ENCODE measurements at places on chromosomes 13 and 19.

- no peak for DNase-seq
These were observed 525.1 kb upstream of the NBEA start for GRCh38 chr13:34416971-34417380.

DNA sequence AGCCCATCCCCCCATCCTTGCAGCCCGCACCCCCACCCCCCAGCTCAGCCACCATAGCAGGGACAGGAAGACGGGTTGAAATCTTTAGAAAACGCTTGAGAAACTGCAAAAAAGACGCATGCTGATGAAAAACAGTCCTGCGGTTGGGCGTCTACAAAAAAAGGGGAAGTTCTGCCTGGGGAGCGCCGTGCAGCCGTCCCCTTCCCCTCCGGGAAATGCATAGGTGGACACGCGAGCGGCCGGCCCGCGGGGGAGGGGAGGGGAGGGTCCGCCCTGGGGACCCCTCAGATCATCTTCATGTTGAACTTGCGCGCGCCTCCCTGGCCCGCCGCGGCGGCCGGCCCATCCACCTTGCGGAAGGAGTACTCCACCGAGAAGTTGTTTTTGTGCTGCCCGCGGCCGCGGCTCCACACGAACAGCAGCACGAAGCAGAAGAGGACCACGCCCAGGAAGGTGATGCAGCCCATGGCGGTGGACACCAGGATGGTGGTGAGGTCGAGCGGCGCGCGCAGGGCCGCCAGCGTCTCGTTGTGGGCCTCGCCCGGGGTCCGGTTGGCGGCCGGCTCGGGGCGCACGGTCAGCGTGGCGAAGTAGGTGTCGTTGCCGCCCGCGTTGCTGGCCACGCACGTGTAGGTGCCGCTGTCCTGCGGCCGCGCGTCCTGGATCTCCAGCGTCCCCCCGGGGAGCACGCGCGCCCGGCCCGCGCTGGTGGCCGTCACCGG is 7.9 kb upstream of the PEAK3 start:
- DNase-seq = peak; percentile 75

- no peak for DNase-seq
These were observed 35.3 kb downstream of the CEBPA start for GRCh38 chr19:33266974-33267484.

GRCh38 chr13:96779691-96780090 is 214.6 kb downstream of the OXGR1 start:
- DNase-seq = no peak

DNA sequence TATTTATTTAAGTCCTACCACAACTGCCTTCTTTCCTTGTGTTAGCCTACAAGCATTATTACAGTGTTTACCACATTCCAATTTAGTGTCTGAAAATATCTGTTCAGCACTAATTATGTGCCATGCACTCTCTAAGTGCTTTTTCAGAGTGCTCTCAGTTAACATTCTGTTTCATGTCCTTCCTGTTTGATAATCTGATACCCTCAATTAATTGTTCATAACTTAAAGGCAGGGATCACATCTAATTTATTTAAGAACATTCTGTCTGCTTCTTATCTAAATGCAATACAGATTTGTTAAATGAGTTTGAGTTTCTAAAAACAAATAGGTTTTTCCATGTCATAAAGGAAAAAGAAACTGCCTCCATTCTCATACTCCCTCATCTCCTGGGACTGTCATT is 649.6 kb upstream of the ATXN8OS start:
- no peak for DNase-seq

DNA sequence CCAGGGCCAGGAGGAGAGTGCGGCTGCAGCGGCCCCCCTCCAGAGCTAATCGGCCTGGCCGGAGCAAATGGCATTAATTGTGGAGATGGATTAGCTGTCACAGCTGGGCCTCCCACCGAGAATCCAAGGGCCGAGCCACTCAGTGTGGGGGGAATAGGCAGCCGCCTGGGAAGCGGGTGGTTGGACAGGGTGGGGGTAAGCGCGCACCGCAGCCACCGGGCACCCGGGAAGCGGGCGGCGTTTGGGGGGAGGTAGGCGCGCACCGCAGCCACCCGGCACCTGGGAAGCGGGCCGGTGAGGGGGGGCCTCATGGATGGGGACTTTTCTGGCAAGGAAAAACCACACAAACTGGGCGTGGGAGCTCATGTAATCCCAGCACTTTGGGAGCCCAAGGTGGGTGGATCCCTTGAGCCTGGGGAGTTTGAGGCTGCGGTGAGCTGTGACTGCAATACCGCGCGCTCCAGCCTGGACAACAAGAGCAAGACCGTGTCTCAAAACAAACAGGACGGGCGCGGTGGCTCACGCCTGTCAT is 9.7 kb downstream of the R3HDM4 start:
- no peak for DNase-seq

GRCh38 chr13:49524740-49525501 is 29.2 kb downstream of the PHF11 start:
- no peak for DNase-seq

GRCh38 chr13:51996641-51997040 is 14.6 kb downstream of the ATP7B start:
- DNase-seq = no peak

GRCh38 chr19:23762884-23763711 is 4.4 kb upstream of the ZNF681 start:
- peak; percentile 89 for DNase-seq

- no peak for DNase-seq
These were observed 10.9 kb upstream of the TLE5 start for GRCh38 chr19:3073159-3073563.

GRCh38 chr19:31255174-31255799 is 93.9 kb downstream of the TSHZ3 start:
- no peak for DNase-seq

- DNase-seq = peak; percentile 96
These were observed 6.8 kb upstream of the ARRDC2 start for GRCh38 chr19:18000915-18001776.

GRCh38 chr19:54077334-54077733 is 3.8 kb downstream of the TARM1 start:
- DNase-seq = no peak

GRCh38 chr13:112350300-112350699 is 25.9 kb upstream of the SPACA7 start:
- DNase-seq = no peak

DNA sequence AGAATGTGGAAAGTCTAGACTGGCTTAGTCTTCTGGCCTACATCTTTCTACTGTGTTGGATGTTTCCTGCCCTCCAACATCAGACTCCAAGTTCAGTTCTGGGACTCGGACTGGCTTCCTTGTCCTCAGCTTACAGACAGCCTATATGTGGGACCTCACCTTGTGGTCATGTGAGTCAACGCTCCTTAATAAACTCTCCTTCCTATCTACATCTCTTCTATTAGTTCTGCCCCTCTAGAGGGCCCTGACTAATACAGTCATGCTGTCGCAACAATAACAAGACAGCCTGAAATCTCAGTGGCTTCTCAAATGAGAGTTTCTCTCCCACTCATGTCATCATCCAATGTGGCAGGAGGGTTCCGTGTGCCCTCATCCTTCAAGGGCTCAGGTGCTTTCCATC is 347.8 kb downstream of the MZT1 start:
- no peak for DNase-seq

DNA sequence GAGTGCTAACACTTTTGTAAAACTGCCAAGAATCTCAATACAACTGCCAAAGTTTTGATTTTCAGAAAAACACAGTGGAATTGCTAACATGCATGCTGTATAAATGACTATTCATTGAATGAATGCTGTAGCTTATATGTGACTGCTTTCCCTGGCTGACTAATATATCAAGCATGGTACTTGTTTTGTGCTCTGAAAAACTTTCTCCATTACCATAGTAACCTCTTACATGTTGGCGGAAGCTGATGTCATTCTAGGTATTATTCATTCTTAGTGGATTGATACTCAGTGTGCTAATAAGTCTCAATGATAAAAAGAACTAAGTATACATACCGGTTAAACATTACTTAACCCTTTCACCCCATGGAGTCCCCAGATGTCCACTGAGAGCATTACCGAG is 166.1 kb upstream of the MYO16 start:
- no peak for DNase-seq

GRCh38 chr13:90187478-90188350 is 1159.8 kb upstream of the MIR17HG start:
- DNase-seq = no peak

DNA sequence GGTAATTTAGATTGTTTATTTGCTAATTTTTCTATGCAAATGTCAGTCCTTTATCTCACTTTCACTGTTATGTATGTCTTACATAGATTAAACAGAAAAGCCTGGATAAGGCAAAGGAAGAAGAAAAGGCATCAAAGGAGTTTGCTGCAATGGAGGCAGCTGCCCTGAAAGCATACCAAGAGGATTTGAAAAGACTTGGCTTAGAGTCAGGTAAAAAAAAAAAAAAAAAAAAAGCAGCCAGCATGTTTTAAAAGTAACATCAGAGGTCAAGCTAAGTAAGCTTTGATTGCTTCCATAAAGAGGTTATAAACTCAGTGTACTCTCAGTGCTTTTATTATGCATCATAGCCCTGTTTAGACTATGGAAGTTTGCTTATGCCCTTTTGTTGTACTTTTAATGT is 3.8 kb downstream of the WBP4 start:
- DNase-seq = no peak

- DNase-seq = peak; percentile 69
These were observed 115.4 kb downstream of the ABCC4 start for GRCh38 chr13:95185851-95186250.

DNA sequence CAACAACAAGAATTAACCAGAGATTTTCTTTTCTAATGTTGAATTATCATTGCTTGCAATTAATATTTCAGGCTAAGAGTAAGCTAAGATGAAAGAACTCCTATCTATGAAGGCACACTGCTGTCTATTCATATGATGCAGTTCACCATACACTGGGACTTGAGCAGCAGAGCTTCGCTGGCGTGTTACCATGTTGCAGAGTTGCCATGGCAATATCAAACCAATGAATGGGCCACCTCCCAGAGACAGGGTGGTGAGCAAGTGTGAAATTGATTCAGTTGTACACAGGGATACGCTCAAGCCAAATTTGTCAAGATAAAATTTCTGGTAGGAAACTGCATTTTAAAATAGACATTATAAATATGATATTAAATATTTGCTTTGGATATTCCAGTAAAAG is 69.3 kb upstream of the MYO16 start:
- no peak for DNase-seq

- no peak for DNase-seq
These were observed 45.4 kb downstream of the CCDC70 start for GRCh38 chr13:51907040-51907732.

DNA sequence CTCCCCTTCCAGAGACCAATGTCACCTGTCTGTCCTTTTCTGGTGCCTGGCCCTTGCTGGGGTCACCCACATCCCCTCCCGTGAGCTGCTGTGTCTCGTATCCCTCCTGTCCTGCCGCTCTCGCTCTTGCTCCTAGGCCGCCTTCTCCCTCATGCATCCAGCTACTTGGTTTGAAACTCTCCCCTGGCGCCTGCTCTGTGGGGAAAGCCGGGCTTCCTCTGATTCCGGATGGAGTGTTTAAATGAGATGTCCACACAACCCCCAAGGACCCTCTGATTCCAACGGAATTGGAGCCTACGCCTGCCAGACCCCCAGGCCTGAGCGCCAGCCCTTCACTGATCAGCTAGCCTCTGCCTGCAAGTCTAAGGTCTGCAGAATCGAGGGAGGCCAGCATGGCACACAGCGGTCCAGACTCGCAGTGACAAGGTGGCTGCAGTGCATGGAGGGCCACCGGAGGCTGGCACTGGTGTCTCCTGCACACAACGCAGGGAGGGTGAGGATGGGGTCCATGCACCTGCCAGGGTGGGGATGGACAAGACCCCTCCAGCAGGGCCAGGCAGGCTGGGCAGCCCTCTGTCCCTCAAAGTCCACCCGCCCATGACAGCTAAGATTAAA is 47.2 kb downstream of the RFX2 start:
- no peak for DNase-seq

- DNase-seq = no peak
These were observed 15.7 kb downstream of the CAB39L start for GRCh38 chr13:49428041-49428763.

DNA sequence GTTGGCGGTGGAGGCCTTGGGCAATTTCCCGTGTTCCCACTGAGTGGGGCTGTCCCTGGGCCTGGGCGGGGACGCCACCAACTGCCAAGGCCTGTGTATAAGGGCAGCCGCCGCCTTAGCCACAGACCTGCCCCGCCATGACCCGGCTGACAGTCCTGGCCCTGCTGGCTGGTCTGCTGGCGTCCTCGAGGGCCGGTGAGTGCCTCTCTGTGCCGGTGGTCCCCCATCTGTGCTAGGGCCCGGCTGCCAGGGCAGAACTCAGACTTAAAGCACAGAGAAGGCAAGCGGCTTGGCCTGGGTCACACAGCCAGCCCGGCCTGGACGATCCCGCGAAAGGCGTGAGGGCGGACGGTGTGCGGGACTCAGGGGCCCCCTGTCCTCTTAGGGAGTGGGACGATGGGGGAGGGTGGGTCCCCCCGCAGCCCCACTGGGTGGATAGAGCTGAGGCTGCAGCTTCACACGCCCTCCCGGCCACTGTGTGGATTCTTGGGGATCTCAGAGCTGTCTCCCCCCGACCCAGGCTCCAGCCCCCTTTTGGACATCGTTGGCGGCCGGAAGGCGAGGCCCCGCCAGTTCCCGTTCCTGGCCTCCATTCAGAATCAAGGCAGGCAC is at the start of gene AZU1:
AZU1 (plus strand) TSS at position 128 of the 612 bp plus-strand sequence; CDS start at position 138, 10 bp downstream.
- no peak for DNase-seq

GRCh38 chr13:53045189-53045588 is 16.6 kb downstream of the OLFM4 start:
- DNase-seq = no peak

- no peak for DNase-seq
These were observed 75.0 kb upstream of the OXGR1 start for GRCh38 chr13:97069050-97069815.

GRCh38 chr19:33644284-33644836 is 22.6 kb downstream of the CHST8 start:
- DNase-seq = no peak

GRCh38 chr19:28873301-28873700 is 339.6 kb downstream of the UQCRFS1 start:
- DNase-seq = no peak

GRCh38 chr19:2324220-2324948 is 4.0 kb downstream of the LSM7 start:
- no peak for DNase-seq

- DNase-seq = no peak
These were observed 767.7 kb downstream of the LIG4 start for GRCh38 chr13:107447591-107447990.

- no peak for DNase-seq
These were observed 23.9 kb downstream of the POP4 start for GRCh38 chr19:29629836-29630534.

GRCh38 chr19:10861103-10861651 is 10.2 kb upstream of the CARM1 start:
- DNase-seq = peak; percentile 34

Data from CD4-positive, alpha-beta T cell treated with Interleukin-6 for 4 hours (primary cell).